ENCODE measurements at places on chromosomes 11 and 22.

DNA sequence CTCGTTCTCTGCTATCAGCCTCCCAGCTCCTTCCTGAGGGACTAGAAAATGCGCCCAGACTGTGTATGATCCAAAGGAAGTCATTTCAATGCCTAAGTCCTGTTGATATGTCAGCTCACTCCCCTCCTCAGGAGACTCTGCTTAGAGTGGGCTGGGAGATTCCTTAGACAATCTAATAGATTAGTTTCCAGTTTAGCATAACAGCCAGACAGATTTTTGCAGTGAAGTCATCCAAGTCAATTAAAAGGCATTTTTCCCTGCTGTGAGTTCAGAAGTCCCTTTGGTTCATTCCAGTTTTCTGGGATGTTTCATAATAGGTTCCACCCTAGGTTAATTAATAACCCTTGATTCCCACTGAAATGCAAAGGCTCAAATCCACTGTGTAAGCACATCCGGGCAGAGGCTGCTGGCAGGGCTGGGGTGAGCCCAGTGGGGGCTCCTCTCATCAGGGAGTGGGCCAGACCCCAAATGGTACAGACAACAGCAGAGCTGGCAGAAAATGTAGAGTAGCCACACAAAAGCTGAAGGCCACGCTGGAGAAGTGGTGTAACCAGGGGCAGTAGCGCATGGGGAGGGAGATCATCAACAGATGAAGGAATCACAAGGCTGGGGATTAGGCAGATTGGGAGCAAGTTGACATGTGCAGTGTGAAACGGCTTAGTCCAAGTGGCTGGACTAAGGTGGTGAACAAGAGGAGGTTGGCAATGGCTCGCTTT is 90.6 kb downstream of the SYN3 start:
- no peak for DNase-seq

GRCh38 chr11:22392561-22392960 is 54.4 kb downstream of the SLC17A6 start:
- no peak for DNase-seq

- no peak for DNase-seq
These were observed 11.7 kb downstream of the GDPD4 start for GRCh38 chr11:77289737-77290136.

- DNase-seq: no peak
These were observed 124.1 kb upstream of the CSNK2A3 start for GRCh38 chr11:11476971-11477645.

DNA sequence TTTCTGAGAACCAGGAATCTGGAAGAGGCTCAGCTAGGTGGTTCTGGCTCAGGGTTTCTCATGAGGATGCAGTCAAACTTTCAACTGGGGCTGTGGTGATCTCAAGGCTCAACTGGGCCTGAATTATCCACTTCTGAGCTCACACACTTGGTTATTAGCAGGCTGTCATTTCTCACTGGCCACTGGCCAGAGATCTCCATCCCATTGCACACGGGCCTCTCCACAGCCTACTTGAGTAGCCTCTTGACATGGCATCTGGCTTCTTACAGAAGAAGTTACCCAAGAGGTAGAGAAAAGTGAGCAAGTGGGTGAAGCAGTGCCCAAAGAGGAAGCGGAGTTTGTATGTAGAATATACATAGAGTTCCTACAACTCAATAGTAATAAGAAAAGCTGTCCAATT is 16.0 kb downstream of the CALCA start:
- no peak for DNase-seq

GRCh38 chr11:78050964-78051831 is 12.5 kb upstream of the THRSP start:
- no peak for DNase-seq

- DNase-seq: no peak
These were observed 6.9 kb downstream of the SMPD1 start for GRCh38 chr11:6397156-6397555.

- no peak for DNase-seq
These were observed 116.7 kb downstream of the NTM start for GRCh38 chr11:131486937-131487635.

GRCh38 chr22:28910569-28911303 is 27.4 kb downstream of the ZNRF3 start:
- no peak for DNase-seq

DNA sequence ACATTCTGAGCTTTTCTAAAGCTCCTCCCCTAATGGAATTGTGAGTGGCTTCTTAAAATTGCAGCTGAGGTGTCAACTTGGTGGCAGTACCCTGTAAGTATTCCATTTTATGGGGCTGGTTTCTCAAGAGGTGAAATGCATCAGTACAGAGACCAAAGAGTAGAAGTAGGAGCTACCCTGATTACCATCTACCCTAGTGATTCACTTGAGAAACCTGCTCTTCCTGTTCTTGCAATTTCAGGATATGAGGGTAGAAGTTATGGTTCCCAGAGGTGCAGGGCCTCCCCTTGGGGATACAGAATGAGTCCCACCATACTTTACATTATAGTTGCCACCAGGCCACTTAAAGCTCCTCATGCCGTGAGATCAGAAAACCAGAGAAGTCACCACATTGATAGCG is 944.6 kb downstream of the OPCML start:
- DNase-seq: no peak

DNA sequence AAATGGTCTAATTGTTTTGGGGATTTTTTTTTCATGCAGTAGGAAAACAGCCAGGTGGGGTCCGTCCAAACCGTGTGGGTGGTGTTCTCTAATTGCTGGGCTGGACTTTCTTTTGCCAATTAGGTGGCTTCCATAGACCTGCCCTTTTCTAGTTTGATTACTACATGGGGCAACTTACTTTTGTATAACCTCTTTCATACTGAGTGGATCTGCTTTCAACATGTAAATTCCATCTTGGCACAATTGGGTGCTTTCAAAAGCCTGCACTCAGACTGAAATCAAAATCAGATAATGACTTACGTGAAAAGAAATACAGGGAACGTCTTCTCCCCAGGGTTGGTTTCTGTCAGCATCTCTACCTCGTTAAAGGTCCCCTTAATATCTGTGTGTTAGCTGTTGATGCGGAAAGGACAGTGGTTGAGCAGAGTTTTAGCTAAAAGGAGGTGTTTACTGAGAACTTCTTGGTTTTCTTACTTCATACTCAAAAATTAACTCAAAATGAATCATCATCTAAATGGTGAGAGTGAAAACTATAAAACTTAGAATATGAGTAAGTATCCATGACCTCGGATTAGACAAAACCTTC is 72.1 kb downstream of the BARX2 start:
- no peak for DNase-seq

All from GM20000 (cell line).